MCF 10A (cell line): ENCODE measurements at places on chromosomes 12 and 14.

DNA sequence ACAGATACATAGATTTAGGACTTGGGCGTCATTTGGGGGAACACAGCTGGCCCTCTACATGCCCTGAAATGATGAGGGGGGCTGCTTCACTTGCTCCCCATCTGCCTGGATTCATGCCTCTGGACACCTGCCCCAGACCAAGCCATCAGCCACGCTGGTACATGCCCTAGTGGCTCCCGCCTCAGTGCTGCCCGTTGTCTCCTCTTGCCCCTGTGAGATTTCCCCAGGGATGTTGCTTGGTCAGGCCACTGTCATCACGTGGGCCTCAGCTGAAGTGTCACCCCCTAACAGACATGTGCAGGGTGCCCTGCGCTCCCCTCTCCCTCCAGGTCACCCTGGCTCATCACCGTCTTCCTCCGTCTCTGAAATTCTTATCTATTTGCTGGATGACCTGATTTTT lies 157.5 kb downstream of the PIWIL1 start:
- no peak overlapping the region for H3K4me3 ChIP-seq
- no peak overlapping the region for H3K27ac ChIP-seq
- no peak for DNase-seq
- peaks cover 28% of the 10 kb centered on the region for H3K27me3 ChIP-seq
- no peaks in the 10 kb centered on the region for H3K36me3 ChIP-seq

- H3K4me3 ChIP-seq: peak overlapping the region; percentile 89
- DNase-seq: no peak
- no peaks in the 10 kb centered on the region for H3K27me3 ChIP-seq
- H3K27ac ChIP-seq: peak overlapping the region; percentile 80
- no peaks in the 10 kb centered on the region for H3K36me3 ChIP-seq
These were observed 460 bp upstream of the SYNE2 start for GRCh38 chr14:63852271-63852816.

DNA sequence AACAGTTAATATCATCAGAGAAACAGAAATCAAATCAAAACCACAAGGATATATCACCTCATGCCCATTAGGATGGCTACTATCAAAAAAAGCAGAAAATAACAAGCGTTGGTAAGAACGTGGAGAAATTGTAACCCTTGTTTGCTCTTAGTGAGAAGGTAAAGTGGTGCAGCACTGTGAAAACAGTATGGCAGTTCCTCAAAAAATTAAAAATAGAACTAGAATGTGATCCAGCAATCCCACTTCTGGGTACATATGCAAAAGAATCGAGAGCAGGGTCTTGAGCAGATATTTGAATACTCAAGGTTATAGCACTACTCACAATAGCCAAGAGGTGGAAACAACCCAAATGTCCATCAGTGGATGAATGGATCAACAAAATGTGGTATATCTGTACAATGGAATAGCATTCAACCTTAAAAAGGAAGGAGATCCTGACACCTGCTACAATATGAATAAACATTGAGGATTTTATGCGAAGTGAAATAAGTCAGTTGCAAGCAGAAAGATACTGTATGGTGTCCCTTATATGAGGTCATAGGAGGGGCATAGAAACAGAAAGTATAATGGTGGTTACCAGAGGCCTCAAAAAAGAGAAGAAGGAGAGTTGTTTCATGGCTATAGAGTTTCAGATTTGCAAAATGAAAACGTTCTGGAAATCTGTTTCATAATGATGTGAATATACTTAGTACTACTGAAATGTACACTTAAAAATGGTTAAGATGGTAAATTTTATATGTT lies 131.0 kb upstream of the EEA1 start:
- H3K36me3 ChIP-seq: no peaks in the 10 kb centered on the region
- no peak overlapping the region for H3K4me3 ChIP-seq
- no peaks in the 10 kb centered on the region for H3K27me3 ChIP-seq
- no peaks in the 10 kb centered on the region for H3K4me1 ChIP-seq
- DNase-seq: no peak

GRCh38 chr14:29236848-29237247 lies 470.3 kb downstream of the FOXG1 start:
- no peaks in the 10 kb centered on the region for H3K36me3 ChIP-seq
- DNase-seq: peak; percentile 21
- peaks cover 82% of the 10 kb centered on the region for H3K27me3 ChIP-seq
- H3K27ac ChIP-seq: no peak overlapping the region
- H3K4me3 ChIP-seq: no peak overlapping the region

- H3K4me1 ChIP-seq: peaks cover 25% of the 10 kb centered on the region
- peak overlapping the region; percentile 97 for H3K27ac ChIP-seq
- peaks cover 10% of the 10 kb centered on the region for H3K36me3 ChIP-seq
- no peak for DNase-seq
- H3K4me3 ChIP-seq: peak overlapping the region; percentile 95
These were observed 730 bp downstream of the PPP1R3E start for GRCh38 chr14:23301969-23302289.

DNA sequence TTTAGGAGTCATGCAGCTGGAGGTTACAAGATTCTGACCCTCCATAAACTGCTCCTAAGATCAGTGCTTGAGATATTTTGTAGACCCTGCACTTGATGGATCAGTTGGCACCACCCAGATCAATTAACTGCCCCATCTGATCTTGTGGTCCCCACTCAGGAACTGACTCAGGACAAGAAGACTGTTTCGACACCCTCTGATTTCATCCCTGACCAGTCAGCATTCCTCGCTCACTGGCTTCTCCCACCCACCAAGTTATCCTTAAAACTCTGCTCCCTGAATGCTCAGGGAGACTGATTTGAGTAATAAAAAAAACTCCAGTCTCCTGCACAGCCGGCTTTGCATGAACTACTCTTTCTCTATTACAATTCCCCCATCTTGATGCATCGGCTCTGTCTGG lies 360.2 kb downstream of the GALC start:
- DNase-seq: no peak
- no peak overlapping the region for H3K27ac ChIP-seq
- H3K36me3 ChIP-seq: no peaks in the 10 kb centered on the region
- no peaks in the 10 kb centered on the region for H3K27me3 ChIP-seq
- peaks cover 2% of the 10 kb centered on the region for H3K4me1 ChIP-seq

DNA sequence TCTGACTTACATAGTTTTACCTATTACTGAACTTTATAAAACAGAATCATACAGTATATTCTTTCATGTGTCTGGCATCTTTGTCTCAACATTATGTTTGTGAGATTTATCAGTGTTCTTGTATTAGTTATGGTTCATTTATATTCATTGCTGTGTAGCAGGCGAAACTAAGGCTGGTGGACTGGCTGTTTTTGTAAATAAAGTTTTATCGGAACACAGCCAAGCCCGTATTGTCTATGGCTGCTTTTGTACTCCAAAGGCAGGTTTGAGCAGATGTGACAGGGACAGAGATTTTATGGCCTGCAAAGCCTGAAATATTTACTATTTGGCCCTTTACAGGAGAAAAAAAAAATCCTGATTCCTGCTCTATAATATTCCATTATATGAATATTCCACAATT lies 405.8 kb upstream of the RGS6 start:
- no peaks in the 10 kb centered on the region for H3K27me3 ChIP-seq
- H3K36me3 ChIP-seq: peaks cover 10% of the 10 kb centered on the region
- no peak for DNase-seq
- no peak overlapping the region for H3K27ac ChIP-seq
- no peak overlapping the region for H3K4me3 ChIP-seq

GRCh38 chr14:92254786-92255185 lies 68.2 kb upstream of the SLC24A4 start:
- no peak overlapping the region for H3K4me3 ChIP-seq
- H3K27me3 ChIP-seq: peaks cover 71% of the 10 kb centered on the region
- no peak overlapping the region for H3K27ac ChIP-seq
- no peaks in the 10 kb centered on the region for H3K36me3 ChIP-seq

DNA sequence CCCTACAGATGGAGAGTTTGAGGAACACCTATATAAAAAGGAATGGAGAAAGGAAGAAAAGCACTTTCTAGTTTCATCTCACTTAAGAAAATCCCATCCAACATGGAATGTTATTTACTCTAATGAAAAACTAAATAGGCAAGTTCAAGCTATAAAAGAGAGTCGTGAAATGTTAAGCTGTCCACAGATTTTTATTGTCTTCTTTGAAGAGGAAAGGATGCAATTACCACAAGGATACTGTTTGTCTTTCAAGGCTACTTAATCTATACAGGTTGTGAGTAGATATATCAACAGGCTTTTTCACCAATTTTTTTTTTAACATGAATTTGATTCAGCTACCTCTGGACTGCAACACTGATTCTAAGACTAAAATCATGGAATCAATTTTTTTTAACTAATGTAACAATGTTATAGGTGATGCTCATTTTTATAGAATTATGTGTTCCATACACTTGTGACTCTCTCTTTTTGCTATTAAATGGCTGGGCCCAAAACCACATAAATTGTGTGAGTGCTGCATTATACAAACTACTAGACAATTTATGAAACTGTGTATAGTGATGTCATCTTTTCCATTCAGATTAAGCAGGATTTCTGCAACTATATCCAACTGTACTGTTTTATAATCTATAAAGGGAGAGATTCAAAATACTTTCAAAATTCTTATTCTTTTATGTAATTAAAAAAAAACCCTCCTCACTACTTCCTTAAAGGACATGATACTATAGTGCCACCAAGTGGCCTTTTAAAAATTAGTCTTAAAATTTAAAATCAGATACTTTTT lies 26.8 kb upstream of the BMAL2 start:
- H3K27ac ChIP-seq: no peak overlapping the region
- peak; percentile 44 for DNase-seq
- no peaks in the 10 kb centered on the region for H3K36me3 ChIP-seq
- no peak overlapping the region for H3K4me3 ChIP-seq
- peaks cover 10% of the 10 kb centered on the region for H3K4me1 ChIP-seq

- DNase-seq: peak; percentile 57
- peaks cover 34% of the 10 kb centered on the region for H3K36me3 ChIP-seq
- no peaks in the 10 kb centered on the region for H3K27me3 ChIP-seq
These were observed 26.4 kb downstream of the ACTN1 start for GRCh38 chr14:68952531-68953195.

- DNase-seq: no peak
- no peaks in the 10 kb centered on the region for H3K27me3 ChIP-seq
- no peak overlapping the region for H3K27ac ChIP-seq
- H3K4me3 ChIP-seq: no peak overlapping the region
- H3K4me1 ChIP-seq: peaks cover 6% of the 10 kb centered on the region
These were observed 54.2 kb downstream of the CKAP4 start for GRCh38 chr12:106193394-106194215.

- no peaks in the 10 kb centered on the region for H3K4me1 ChIP-seq
- peak; percentile 42 for DNase-seq
- no peak overlapping the region for H3K27ac ChIP-seq
- H3K27me3 ChIP-seq: no peaks in the 10 kb centered on the region
These were observed 59.5 kb downstream of the ETNK1 start for GRCh38 chr12:22684140-22685118.

DNA sequence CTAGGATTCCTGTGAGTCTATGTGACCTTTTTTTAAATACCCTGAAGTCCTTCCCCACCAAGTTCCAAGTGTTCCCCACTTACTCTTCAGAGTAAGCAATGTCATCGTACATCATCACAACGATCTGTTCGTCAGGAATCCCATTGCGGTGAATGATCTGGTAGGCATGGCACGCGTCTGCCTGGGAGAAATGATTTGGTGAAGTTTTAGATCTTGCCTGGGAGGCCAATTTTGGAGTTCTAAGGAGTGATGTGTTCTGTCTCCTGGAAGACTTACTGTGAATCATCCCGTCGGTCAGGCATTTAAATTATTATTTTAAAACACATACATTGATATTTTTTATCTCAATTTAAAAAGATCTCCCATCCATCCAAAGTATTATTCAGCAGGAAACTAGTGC lies 29.8 kb downstream of the LGMN start:
- no peak overlapping the region for H3K27ac ChIP-seq
- no peaks in the 10 kb centered on the region for H3K27me3 ChIP-seq
- H3K4me3 ChIP-seq: no peak overlapping the region
- no peaks in the 10 kb centered on the region for H3K36me3 ChIP-seq

DNA sequence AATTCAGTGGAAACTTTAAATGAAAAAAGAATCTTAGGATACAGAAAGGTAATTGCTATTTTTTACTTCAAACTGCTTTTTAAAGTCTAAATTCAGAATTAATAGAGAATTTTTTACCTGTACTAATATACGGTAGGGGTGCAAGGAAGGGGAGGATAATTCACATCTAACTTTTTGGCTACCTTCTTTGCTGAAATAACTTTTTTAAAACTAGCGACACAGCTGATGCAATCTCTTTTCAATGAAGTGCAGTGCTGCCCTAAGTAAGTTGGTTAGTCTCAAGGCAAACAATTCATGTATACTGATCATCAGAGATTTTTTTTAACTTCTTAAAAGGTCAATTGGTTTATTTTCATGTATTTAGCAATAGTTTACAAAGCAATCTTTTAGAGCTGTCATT lies 119.8 kb downstream of the NEDD1 start:
- no peak for DNase-seq
- H3K27me3 ChIP-seq: peaks cover 4% of the 10 kb centered on the region
- no peaks in the 10 kb centered on the region for H3K36me3 ChIP-seq
- H3K27ac ChIP-seq: no peak overlapping the region
- no peaks in the 10 kb centered on the region for H3K4me1 ChIP-seq
- H3K4me3 ChIP-seq: no peak overlapping the region

- H3K4me3 ChIP-seq: no peak overlapping the region
- no peak overlapping the region for H3K27ac ChIP-seq
- no peaks in the 10 kb centered on the region for H3K36me3 ChIP-seq
These were observed 133.5 kb downstream of the KCNK10 start for GRCh38 chr14:88189417-88190191.

- no peaks in the 10 kb centered on the region for H3K36me3 ChIP-seq
- no peak for DNase-seq
- H3K4me3 ChIP-seq: no peak overlapping the region
- H3K27ac ChIP-seq: no peak overlapping the region
These were observed 2.6 kb downstream of the AQP6 start for GRCh38 chr12:49975318-49975761.

DNA sequence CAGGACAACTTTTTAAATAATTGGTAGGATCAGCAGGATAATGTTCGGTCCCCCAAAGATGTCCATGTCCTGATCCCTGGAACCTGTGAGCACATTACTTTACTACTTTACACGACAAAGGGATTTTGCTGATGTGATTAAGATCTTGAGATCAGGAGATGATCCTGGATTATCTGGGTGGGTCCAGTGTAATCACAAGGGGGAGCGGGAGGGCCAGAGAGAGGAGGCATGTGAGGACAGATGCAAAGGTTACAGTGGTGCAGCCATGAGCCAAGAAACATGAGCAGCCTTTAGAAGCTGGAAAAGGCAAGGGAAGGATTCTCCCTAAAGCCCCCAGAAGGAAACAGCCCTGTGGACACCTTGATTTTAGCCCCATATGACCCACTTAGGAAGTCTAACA lies 33.1 kb downstream of the KCNK10 start:
- no peaks in the 10 kb centered on the region for H3K36me3 ChIP-seq
- DNase-seq: no peak
- H3K27ac ChIP-seq: no peak overlapping the region
- no peaks in the 10 kb centered on the region for H3K27me3 ChIP-seq
